ENCODE measurements at places on chromosomes 6 and 20.

DNA sequence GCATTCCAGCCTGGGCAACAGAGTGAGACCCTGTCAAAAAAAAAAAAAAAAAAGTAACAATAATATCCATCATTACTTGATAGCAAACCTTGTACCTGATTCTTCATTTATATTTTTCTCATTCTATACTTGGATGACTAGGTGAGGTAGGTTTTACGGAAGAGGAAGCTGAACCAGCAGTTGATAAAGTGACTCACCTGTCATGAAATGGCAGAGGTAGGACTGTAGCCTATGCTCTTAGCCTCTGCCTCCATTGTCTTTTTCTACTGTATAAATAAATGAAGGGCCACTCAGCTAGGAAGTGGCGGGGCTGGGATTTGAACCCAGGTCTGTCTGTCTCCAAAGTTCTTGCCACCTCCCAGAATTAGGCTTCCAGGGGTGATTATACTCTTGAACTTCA lies 20.7 kb upstream of the EPB41L1 start:
- no peak for DNase-seq

DNA sequence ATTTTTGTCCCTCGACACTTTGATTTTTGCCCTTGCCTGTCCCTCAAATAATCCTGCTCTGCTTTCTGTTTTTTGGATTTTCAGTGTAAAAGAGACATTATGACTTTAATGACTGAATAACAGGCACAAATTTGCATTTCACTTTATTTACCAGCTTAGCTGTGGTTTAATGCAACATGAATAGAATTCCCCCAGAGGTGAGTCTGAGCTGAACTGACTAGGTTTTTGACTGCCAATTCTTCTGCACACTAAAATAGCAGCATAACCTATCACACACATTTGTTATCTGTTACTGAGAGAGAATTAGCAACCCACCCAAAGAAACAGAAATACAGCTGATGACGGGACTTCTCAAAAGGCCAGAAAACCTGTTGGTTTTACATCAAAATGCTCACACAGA lies 3.9 kb upstream of the RBM24 start:
- no peak for DNase-seq

DNA sequence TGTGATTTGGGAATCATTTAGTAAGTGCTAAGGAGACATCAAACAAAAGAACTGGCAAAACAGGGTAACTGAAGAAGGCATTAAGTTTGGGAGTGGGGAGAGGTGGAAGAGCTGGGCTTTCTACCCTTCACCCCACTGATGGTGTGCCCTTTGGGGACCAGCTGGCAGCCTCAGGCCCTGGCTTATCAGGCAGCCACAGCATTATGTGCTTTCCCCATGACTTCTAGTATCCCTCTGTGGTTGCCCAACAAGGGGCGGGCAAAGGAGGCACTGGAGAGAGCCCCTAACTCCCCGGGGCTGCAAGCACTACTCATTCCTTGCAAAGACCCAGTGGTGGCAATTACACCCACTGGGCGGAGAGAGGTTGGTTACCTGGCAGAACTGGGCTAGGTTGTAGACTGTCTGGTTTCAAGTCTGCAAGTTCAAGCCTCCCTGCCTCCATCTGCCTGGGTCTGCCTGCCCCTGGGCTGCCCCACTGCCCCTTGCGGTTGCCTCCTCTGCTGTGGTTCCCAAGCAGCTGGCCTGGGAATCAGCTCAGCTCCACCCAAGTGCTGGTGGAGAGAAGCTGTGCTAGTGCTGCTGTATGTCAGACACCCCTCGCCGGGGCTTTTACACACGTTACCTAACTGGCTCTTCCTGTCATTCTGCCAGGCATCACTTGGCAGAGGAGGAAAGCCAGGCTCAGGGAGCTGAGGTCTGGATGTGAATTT lies 29.9 kb downstream of the KCNK5 start:
- no peak for DNase-seq

GRCh38 chr6:132017942-132018341 lies 66.8 kb upstream of the CCN2 start:
- no peak for DNase-seq

GRCh38 chr6:17281497-17282481 lies 628 bp downstream of the RBM24 start:
- no peak for DNase-seq

- DNase-seq: no peak
Observed at GRCh38 chr20:47035026-47035590, 140.5 kb downstream of the EYA2 start.

GRCh38 chr6:25324066-25324762 lies 45.0 kb downstream of the CARMIL1 start:
- no peak for DNase-seq

DNA sequence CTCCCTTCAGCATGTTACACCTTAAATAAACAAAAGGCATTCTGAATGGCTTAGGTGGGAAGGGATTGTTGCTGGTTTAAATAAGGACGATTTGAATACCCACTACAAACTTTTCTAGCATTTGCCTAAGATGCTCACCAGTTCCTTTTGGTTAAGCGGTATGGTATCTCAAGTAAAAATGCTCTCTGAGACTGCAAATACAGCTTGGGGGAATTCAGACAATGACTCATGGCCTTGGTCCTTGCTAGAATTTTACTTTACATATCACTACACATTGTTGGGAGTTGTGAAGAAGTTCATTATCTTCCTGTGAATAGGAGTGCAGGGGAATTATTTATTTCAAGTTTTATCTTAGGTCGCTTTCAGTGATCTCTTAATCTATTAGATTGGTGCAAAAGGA lies 670.7 kb downstream of the UTRN start:
- no peak for DNase-seq

DNA sequence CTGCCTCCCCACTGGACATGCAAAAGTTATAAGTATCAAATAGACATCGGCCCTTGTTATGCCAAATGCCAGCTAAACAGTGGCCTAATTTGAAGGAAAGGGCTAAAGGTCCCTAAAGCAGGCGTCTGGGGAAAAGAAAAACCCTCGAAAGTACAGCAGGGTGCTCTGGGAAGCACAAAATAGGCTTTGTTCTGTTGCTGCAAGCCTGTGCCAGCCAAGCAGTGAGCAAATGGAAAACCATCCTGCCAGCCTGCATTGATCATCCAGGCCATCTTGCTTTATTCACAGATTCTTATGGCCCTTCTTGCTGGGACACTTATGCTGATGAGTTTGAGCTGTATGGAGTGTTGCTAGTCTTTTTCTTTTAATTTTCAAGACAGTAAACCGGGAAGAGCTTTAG lies 62.2 kb upstream of the PLEKHG1 start:
- DNase-seq: no peak

GRCh38 chr6:84095156-84095555 lies 61.6 kb downstream of the MRAP2 start:
- DNase-seq: no peak

DNA sequence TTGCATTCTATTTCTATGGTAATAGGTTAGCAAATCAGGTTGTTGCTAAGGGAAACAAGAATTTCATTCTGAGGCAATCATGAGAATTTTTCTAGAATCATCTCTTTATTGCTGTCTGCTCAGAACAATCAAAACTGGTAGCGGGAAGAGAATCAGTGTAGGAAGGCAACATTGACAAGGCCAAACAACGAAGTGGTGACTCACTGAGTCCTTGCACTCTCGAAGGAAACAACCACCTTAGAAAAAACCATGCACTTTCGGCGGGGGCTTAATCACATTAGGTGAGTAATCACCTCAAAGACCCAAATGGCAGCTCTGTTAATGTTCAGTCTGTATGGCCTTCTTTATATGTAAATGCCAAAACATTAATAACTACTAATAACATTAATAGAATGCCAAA lies 78.8 kb upstream of the MAP7 start:
- DNase-seq: no peak

GRCh38 chr20:32338665-32339064 lies 19.5 kb upstream of the ASXL1 start:
- no peak for DNase-seq

- no peak for DNase-seq
Observed at GRCh38 chr6:162140251-162140852, 587.2 kb downstream of the PRKN start.

DNA sequence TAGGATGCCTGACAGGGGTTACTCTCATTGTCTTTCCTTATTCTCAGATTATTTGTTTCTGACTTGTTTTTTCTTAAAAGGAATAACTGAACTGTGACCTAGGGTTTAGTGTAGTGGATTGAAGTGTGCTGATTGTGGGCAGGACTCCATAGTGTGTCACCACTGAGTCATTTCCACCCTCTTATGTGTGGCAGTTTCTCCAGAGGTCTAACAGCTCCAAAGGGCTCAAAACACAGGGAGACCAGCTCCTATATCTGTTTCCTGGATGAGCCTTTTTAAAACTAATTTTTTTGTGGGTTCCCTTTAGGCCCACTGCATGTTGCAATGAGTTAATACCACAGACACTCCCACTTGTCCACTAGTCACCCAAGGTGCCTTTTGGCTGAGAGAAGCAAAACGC lies 951.1 kb upstream of the ADGRB3 start:
- no peak for DNase-seq

DNA sequence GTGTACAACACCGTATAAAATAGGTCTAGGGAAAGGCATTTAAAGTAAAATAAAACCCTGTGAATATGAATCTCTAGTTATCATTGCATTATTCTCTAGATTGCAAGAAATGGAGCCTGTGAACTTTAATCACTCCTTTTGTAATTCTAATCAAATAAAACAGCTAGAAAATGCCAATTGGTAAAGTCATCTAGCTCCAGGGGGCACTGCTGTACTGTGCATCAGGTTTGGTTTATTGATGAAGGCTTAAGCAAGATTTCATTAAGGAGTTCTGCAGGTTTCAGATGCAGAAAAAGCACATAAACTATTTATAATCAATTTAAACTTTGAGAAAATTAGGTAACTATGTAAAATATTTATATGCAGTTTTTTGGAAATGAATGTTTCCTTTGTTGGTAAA lies 645.0 kb downstream of the PHF3 start:
- peak; percentile 12 for DNase-seq

DNA sequence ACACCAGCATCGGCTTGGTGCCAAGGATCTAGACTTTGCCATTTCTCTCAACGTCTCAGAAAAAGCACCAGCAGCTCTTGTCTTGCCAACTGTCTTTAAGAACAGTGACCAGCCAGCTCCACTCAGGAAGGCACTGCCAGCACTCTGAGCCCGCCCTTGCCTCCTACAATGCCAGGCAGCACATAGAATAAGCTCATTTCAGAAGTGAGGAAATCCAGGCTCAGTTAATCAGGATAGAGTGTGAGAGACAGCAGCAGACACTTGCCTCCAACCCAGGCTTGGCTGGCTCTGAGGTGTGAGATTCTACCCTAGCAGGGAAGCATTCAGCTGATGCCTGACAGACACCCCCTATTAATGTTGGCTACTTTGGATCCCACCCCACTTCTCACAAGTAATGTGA lies 4.3 kb upstream of the SYNDIG1 start:
- DNase-seq: no peak

- no peak for DNase-seq
Observed at GRCh38 chr20:16317445-16318362, 255.5 kb downstream of the KIF16B start.

GRCh38 chr6:161257793-161258457 lies 15.9 kb downstream of the AGPAT4 start:
- DNase-seq: no peak

DNA sequence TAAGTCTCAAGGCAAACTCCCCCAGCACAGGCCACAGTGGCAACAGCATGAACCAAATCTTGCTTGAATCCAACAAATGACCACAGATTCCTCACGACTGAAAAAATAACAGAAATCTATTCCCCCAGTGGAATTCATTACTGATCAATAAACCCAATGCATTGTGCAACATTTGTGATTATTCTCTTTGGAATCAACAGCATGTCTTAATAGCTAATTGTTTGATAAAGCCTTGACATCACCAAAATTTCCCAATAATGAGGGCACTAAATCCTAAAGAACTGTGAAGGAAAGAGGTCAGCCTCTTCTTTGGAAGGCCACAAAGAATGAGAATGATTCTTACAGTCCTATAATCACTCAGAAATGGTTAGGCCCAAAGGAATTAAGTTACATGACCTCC lies 5.8 kb downstream of the SCML4 start:
- no peak for DNase-seq

DNA sequence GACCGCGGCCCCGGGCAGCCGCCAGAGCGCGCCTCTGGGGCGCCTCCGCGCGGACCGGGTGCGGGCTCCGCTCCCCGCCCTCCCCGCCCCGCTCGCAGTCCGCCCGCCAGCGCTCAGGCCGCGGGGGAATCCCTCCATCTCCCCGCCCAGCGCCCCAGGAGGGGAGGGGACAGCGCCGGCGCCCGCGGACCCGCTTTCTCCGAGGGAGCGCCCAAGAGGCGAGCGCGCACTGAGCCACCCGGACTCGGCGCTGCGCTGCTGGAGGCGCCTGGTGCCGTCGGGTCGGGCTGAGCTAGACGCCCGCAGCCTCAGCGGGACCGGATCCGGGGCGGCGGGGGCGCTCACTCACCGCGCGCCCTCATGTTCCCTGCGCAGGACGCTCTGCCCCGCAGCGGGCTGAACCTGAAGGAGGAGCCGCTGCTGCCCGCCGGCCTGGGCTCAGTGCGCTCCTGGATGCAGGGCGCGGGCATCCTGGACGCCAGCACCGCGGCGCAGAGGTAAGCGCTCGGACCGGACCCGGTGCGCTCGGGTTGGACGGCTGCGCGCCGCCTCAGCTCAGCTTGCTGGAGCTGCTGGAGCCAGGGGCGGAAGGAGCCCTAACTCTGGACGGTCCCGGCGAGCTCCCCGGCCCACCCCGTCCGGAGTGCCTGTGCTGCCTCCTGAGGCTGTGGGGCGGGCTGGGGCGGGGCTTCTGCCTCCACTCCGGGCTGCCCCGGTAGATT lies 867 bp downstream of the EBF4 start:
- DNase-seq: no peak

- DNase-seq: no peak
Observed at GRCh38 chr6:45617441-45617840, 239.7 kb upstream of the SUPT3H start.

DNA sequence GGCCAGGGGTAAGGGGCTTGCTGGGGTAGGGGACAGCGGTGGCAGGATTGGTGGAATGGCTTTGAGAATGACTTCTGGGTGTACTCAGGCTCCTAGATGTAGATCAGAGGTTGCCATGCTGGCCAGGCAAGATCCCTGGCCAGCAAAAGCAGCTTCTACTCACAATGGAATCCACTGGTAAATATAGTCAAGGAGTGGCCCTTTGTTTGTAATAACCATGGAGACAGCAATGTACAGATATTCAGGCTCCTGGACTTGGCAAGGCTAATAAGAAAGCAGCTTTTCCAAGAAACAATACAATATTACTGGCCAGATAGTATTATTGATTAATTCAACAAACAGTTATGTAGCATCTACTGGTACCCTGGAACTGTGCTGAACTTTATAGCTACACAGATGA lies 37.9 kb downstream of the CDH26 start:
- no peak for DNase-seq

Data from NCI-H1417 treated with DMSO at 0.1 percent for 48 hours (cell line).